ENCODE measurements at places on chromosomes 1 and 21.
A peak's percentile ranks its signal among the peaks of the same experiment; 100 is the strongest.

- DNase-seq, result no peak
Observed at GRCh38 chr21:21200939-21201615, 202.9 kb downstream of the NCAM2 start.

- peak; percentile 93 for DNase-seq
Observed at GRCh38 chr21:39845571-39846130, 21.6 kb upstream of the PCP4 start.

DNA sequence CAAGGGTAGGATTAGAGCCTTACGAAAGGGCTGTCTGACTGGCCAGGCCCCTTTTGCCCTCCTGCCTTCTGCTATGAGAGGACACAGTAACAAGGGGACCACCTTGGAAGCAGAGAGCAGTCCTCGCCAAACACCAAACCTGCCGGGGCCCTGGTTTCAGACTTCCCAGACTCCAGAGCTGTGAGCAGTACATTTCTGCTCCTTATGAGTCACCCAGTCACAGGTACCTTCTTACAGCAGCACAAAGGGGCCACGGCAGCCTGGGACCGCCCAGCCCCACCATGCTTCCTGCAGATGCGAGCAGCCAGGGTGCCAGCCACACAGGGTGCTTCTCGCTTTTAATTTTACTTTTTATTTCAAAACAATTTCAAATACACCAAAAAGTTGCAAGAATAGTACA lies 17.2 kb upstream of the POFUT2 start:
- DNase-seq, result no peak

- no peak for DNase-seq
Observed at GRCh38 chr1:198729195-198729863, 90.5 kb downstream of the PTPRC start.

DNA sequence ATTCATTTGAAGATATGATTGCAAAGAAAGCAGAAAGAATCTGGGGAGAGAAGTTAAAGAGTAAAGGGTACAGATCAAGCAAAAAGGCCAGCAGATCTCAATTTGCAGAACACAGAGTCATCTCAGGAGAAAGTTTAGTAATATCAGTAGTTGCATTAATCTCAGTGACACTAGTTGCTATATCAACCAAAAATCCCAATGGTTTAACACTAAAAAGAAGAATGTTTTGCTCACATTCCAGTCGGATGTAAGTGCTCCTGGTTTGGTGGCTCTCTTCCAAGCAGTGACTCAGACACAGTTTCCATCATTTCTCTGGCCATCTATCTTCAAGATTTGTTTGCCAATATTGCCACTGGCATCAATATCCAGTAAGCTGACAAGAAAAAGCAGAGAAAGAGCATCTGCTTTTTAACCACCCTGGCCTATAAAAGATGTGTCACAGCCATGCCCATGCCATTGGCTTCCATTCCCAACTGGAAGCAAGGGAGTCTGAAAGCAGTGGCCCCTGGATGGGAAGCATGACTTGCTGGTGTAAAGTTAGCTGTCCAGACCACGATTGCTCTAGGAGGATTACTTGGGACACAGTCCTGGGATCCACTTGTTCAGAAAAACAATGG lies 45.5 kb upstream of the AIM2 start:
- DNase-seq, result peak; percentile 87

GRCh38 chr21:44509539-44509938 lies 30.5 kb downstream of the KRTAP10-1 start:
- DNase-seq, result no peak

DNA sequence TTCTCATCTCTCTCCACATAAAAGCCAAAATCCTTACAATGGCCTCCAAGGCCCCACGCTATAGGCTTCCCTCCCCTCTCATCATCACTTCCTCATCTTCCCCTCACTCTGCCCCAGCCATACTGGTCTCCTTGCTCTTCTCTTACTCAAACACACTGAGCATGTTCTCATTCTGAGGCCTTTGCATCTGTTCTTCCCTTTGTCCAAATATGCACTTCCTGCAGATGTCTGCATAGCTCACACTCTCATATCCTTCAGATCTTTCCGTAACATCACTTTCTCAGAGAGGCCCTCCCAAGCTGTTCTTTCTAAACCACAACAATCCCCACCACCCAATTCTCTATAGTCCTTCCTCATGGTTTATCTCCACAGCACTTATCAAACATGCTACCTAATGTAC lies 284.1 kb downstream of the HHIPL2 start:
- DNase-seq, result no peak

DNA sequence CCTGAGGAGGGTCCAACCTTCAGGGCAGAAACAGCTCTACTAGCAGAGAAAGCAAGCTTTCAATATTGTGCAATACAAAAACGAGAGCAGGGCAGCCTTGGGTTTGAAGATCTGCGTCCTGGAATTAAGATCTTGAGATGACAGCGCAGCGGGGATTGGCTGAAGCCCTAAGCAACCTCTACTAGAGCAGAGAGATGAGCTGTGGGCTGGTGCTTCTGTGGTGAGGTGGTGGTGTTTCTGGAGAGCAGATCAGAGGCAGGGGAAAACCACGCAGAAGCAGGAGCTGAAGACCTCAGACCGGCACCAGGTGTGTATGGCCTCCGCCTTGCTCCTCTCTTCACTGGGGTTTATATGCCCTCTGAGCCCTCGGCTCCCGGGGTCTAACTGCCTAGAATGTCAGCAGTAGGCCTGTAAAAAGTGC lies 12.5 kb downstream of the TRAF3IP3 start:
- no peak for DNase-seq

GRCh38 chr1:246843876-246844275 lies 87.9 kb downstream of the AHCTF1 start:
- DNase-seq, result no peak

GRCh38 chr1:203444171-203444576 lies 31.4 kb upstream of the PRELP start:
- DNase-seq, result no peak

- DNase-seq, result no peak
Observed at GRCh38 chr1:24872061-24872850, 57.8 kb downstream of the RUNX3 start.

GRCh38 chr1:44275991-44276405 lies 62.7 kb downstream of the DMAP1 start:
- peak; percentile 24 for DNase-seq

GRCh38 chr1:22296701-22297591 lies 154.0 kb upstream of the WNT4 start:
- no peak for DNase-seq

DNA sequence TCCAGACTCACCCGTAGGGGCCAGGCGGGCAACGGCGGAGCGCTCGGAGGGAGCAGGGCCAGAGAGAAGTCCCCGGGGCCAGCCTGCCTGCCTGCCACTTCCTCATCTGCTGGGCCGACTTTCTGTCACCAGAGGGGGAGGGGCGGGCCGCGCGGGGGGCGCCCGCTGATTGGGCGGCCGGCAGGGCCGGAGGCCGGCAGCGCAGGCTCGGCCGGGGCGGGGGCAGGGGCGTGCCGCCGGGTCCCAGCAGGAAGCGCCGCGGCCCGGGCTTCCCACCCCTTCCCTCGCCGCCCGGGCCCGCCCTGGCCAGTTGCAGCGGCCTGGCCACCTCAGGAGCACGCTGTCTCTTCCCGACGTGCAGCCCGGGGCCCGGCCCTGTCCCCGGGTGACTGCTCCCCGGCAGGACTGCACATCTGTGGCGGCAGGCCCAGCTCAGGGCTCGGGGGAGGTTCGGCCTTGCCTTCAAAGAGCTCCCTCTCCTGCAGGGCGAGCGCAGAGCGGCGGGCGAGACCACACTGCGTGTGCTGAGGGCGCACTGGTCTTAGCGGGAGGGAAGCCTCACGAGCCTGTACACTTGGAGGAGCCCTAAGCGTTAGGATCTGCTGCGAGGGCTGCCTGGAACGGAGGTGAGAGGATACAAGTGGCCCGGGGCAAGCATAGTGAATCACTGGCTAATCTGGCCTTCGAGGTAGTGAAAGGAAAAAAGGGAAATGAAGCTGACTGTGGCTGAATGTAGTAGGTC lies at the start of gene ELOVL1:
Gene ELOVL1 (minus strand): TSS at position 108 of the 742 bp plus-strand sequence. CDS start 2,402 bp downstream, outside the sequence.
- peak; percentile 83 for DNase-seq

DNA sequence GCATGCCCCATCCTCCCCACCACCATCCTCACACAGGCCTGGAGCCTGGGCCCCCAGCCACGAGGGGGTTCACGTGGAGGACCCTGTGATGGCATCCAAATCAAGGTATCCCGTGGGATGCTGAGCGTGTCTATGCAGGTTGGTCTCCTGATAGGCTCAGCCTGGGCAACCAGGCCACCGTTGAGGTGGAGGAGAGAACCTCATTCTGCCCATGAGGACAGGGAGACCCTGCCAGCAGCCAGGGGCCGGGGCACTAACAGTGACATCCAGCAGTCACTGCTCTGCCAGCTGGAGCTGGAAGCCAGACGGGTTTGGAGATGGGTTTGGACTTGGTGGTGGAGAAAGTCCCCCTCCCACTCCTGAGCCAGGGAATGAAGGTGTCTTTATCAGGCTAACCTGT lies 582.8 kb downstream of the MATN1 start:
- DNase-seq, result no peak

- DNase-seq, result no peak
Observed at GRCh38 chr1:40658751-40659648, 6.5 kb downstream of the RIMS3 start.

DNA sequence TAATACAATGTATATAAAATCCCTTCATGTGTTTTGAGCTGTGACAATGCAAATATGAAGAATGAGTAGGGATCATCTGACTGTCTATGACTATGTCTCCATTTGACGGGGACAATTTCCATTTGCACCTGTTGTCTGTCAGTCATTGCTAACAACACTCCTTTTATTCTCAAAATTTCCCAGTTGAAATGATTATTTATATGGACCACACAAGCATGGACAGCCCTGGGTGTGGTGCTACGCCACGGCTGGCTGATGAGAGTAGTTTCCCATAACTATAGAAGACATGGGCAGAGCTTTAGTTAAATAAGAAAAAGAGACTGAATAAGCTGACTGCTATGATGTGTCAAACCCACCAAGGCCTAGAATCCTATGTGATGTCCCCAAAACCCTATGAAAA lies 135.8 kb downstream of the MAP3K21 start:
- DNase-seq, result no peak

DNA sequence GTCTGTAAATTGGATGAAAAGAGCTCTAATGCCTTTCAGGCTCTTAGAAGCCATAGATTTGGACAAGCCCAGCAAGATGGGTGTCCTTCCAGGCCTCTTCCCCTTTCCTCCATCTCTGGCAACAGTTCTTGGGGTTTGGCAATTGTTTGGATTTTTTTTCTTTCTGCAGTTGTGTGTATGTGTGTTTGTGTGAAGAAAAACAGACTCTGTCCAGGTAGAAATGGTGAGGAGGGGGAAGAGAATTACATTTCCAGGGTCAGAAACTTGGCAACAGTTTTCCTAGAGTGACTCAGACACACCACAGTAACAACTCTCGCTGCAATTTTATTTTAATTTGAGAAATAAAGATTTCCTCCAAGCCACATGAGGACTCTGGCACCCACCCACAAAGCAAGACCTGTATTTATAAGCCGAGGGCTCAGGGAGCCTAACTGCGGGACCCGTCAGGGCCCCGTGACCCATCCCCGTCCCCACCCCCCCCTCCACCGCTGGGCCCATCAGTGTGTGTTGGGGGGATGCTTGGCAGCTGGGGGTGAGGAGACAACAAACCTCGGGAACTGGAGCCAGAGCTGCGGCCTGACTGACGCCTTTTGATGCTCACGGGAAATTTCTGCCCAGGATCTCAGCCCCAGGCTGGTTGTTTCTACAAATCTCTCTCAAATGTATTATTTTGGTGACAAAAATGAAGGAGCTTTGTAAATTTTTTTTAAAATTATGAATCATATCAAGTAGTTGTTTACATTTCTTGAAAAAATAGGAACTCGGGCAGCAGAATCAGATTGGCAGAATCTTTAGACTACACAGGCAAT lies 4.4 kb downstream of the TMEM200B start:
- DNase-seq, result no peak

GRCh38 chr1:34946211-34946610 lies 16.8 kb upstream of the DLGAP3 start:
- no peak for DNase-seq

- DNase-seq, result no peak
Observed at GRCh38 chr1:169100208-169100607, 6.3 kb upstream of the ATP1B1 start.

DNA sequence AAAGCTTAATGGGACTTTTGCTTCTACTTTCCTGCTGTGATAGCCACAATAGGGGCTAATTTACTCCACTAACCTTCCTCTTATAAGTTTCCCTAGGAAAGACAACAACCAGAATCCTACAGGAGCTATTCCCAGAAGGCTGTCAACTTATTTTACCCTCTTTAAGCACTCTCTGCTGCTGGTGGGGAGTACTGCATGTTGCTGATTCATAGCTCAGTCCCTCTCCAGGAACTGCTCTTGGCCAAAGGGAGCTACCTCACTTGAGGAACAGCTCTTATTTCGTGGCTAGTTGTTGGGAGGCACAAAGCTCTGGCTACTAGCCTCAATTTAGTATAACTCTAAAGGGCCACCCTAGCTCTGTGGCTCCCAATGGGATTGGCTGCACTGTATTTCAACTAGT lies 37.2 kb downstream of the ADSS2 start:
- peak; percentile 57 for DNase-seq

DNA sequence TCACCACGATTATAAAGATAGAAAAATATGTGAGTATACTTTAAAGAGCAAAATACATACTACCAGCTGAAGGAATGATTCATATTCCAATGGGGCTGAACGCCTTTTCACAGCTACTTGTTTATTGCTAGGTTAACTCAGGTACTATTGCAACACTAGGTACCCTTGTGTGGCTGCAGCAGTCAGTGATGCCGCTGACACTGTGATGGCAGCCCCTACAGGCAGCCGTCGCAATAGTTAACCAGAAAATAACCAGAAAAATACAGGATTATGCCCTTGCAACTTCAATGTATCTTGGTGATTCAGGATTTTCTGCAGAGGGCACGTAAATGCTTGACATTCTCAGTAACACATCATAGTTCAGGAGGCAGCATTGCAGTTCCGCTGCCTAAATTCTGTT lies 1.6 kb upstream of the MARK1 start:
- DNase-seq, result no peak

- no peak for DNase-seq
Observed at GRCh38 chr1:29162476-29163138, 19.1 kb downstream of the SRSF4 start.

DNA sequence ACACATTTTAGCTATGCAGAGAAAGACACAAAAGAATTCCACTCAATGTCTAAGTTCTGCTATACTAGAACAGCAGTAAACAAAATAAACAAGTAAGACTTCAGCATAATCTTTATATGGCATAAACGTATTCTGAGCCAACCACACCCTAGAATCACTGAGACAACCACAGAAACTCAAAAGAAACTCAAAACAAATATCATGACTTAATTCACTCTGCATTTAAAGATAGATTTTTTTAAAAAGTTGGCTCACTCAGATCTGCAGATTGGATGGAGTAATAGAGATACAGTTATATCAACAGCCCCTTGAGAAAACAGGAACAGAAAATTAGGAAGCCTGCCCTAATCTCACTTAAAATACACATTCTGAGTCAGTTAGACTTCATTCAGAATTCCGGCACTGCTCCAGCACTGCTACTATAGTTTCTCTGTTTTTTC lies 95.0 kb downstream of the COL24A1 start:
- DNase-seq, result peak; percentile 16

Measured in fibroblast of upper back skin (primary cell).